Stimulated activated CD8-positive, alpha-beta memory T cell treated with anti-CD3 and anti-CD28 coated beads, Interleukin-4, amount 100 ng/mL, for 48 hours (primary cell): ENCODE measurements at places on chromosomes 16 and 17.

- no peak for DNase-seq
These were observed 366.6 kb upstream of the CCL2 start for GRCh38 chr17:33888455-33888854.

DNA sequence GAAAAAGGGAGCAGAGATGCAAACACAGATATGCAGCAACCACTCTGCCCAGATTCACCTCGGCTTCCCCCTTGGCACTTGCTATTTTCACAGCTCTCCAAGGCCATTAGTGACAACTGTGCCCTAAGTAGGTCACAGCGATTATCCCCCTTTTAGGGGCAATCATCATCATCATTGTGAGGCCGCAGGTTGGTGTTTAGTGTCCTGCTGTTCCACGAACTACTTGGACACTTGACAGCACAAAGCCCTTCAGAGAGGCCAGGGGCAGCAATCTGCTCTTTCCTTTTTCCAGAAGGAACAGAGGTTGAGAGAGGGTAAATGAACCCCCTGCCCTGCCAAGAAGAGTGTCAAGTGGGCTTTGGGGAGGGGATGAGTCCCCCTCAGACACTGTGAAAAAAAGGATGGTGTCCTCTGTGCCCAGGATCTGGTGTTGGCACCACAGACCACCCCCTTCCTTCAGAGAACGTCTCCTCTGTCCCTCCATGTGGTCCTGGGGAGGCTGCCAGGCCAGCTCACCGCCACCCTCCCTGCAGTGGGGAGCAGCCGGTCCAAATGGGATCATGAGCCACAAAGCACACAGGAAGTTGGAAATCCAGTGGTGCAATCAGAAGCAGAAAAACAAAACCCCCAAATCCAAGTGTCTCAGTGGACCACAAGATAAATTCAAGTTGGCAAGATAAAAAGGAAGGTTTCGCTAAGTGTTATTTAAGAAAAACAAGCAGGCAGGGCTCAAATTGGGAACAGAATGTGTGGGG lies 78.4 kb upstream of the MED9 start:
- DNase-seq, result no peak

GRCh38 chr17:65163990-65164495 lies 26.9 kb downstream of the RGS9 start:
- peak; percentile 64 for DNase-seq

DNA sequence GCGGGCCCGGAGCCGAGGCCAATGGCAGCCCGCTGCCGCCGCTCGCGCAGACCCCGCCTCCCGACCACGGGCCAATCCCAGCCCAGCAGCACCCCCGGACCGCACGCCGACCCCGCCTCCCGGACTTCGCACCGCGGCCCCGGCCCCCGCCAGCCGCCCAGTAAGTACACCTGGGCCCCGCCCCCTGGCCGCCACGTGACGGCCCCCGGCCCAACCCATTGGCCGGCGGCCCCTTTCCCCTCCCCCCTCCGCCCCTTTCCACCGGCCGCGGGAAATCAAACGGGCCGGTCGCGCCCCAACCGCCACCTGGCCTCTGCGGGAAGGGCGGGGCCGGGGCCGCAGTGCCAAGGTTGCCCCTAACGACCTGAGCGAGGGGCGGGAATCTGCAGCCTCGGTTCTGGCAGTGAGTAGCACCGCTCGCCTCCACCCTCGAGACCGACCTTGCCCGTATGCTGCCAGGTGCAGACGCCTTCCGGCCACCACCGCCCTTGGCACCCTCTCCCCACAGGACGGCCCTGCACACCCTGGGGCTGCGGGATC lies at the start of gene YBX2:
Gene YBX2 (minus strand): TSS at position 26 of the 540 bp plus-strand sequence. CDS start 139 bp downstream, outside the sequence.
- DNase-seq, result peak; percentile 86

GRCh38 chr17:80138856-80139426 lies 8.0 kb downstream of the EIF4A3 start:
- no peak for DNase-seq

GRCh38 chr16:54284931-54285413 lies 1.6 kb downstream of the IRX3 start:
- DNase-seq, result no peak

DNA sequence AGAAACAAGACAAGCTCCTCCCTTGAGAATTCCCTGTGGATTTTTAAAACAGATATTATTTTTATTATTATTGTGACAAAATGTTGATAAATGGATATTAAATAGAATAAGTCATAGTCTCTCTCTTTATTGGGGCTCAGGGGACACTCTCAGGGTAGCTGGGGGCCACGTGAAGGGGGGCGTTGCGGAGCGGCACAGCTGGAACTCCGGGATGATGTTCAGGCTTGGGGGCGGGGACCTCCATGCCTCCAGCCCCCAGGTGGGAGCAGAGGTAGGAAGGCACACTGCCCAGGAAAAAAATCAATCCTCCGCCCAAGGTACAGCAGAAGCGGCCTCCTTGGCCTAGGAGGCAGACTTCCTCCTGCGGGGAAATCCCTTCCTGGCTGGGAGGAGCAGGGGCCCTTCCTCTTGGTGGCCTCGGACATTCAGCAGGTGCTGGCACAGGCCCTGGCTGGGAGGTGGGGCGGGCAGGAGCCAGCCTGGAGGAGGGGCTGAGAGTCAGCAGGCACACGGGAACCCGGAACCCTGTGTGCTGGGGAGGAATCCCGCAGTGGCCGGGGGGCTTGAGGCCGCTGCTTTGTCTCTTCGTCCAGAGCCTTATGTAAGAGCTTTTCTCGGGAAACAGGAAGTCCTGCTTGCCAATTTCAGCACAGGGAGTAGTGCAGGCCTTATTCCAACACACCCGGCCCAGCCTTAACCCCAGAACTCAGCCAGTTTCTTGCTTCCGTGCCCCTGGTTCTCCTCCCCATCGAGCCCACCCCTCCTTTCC lies 591 bp upstream of the TNFSF13 start:
- DNase-seq, result no peak

DNA sequence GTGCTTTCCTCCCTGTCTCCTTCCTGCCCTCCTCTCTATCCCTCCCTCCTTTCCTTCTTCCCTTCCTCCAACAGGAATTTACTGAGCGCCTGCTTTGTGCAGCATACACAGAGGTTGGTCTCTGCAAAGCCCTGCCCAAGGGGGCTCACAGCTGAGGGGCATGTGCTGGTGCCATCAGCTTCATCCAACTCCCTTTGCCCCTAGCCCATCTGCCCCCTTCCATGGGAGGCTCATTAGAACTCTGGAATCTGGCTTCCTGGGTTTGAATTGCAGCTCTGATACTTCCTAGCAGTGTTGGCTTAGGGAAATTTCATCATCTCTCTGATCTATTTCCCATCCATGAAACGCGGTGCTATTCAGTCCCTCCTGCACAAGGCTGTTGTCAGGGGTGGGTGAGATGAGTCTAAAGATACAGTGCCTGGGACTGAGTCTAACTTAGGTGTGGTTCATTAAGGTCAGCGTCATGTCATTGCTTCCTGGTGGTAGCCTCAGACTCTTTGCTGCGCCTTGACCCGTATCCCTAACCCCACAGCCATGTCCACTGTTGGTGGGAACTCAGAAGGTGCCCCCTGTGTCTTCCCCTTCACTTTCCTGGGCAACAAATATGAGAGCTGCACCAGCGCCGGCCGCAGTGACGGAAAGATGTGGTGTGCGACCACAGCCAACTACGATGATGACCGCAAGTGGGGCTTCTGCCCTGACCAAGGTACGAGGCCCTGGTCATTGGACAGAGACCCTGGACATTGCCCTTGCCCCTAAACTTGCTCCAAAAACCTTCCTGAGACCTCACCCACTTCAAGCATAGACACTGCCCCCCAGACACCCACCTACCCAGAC lies 10.3 kb downstream of the MMP2 start:
- DNase-seq, result no peak

GRCh38 chr17:40600486-40601046 lies 35.3 kb upstream of the CCR7 start:
- DNase-seq, result no peak

GRCh38 chr16:49556606-49557446 lies 183.2 kb downstream of the C16orf78 start:
- DNase-seq, result no peak

GRCh38 chr16:70473446-70474319 lies 19.3 kb downstream of the FCSK start:
- no peak for DNase-seq

- no peak for DNase-seq
These were observed 20.2 kb upstream of the C1QL1 start for GRCh38 chr17:44988044-44988942.

GRCh38 chr16:53065461-53066061 lies 10.8 kb downstream of the CHD9 start:
- no peak for DNase-seq

GRCh38 chr17:79760197-79760906 lies 17.6 kb upstream of the CBX2 start:
- DNase-seq, result no peak

DNA sequence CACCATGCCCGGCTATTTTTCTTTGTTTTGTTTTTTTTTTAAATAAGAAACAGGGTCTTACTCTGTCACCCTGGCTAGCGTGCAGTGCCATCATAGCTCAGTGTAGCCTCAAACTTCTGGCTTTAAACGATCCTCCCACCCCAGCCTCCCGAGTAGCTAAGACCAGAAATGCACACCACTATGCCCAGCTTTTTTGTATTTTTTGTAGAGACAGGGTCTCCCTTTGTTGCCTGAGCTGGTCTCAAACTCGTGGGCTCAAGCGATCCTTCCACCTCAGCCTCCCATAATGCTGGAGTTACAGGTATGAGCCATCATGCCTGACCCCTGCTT lies 59.7 kb downstream of the WWP2 start:
- DNase-seq, result no peak
